ENCODE measurements at places on chromosomes 1 and 21.

DNA sequence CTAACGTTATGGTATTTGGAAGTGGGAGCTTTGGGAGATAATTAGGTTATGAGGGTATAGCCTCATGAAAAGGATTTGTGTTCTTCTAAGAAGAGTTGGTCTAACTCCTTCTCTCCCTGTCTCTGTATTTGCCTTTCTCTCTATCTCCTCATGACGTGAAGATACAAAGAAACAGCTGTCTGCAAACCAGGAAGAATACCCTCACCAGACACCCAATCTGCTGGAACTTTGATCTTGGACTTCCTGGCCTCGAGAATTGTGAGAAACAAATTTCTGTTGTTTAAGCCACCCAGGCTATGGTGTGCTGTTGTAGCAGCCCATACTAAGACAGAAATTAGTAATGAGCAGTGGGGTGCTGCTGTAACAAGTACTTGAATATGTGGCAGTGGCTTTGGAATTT lies 16.1 kb downstream of the C1orf141 start:
- no peak for DNase-seq

- DNase-seq, result no peak
Observed at GRCh38 chr21:32353002-32353711, 39.7 kb downstream of the URB1 start.

GRCh38 chr1:14607295-14607694 lies 8.8 kb downstream of the KAZN start:
- DNase-seq, result no peak

- DNase-seq, result no peak
Observed at GRCh38 chr1:84497631-84498275, 8.4 kb upstream of the SPATA1 start.

DNA sequence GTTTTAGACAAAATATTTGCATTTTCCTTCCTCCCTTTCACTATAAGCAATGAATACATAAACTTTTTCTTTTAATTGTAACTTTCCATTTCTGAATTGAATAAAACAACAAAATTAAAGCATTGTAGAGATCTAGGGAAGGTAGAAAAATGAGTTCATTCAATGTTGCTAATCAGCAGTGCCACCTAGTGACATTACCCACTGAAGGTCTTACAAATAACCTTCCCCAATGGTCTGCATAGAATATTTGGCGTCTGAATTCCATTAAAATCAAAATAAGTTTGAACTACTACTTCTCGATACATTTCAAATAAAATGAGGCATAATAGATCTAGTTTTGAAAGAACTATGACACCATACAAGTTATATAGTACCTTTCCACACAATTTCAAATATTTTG lies 19.6 kb downstream of the FH start:
- no peak for DNase-seq

GRCh38 chr1:110272045-110272444 lies 61.9 kb downstream of the KCNC4 start:
- DNase-seq, result no peak

GRCh38 chr1:117851687-117852086 lies 77.7 kb downstream of the GDAP2 start:
- DNase-seq, result no peak

- DNase-seq, result no peak
Observed at GRCh38 chr1:118659646-118660045, 328.5 kb downstream of the TBX15 start.

GRCh38 chr1:67814121-67814772 lies 19.0 kb downstream of the GNG12 start:
- DNase-seq, result no peak

- no peak for DNase-seq
Observed at GRCh38 chr1:67313934-67314671, 6.4 kb downstream of the IL12RB2 start.

- no peak for DNase-seq
Observed at GRCh38 chr1:22508991-22509390, 54.3 kb upstream of the EPHA8 start.

GRCh38 chr1:197178998-197179397 lies 32.5 kb upstream of the ASPM start:
- DNase-seq, result no peak

- no peak for DNase-seq
Observed at GRCh38 chr1:229001467-229002011, 266.3 kb downstream of the RHOU start.

- DNase-seq, result no peak
Observed at GRCh38 chr1:53366901-53367502, 39.1 kb upstream of the LRP8 start.

- DNase-seq, result no peak
Observed at GRCh38 chr1:231632119-231632518, 5.5 kb downstream of the DISC1 start.

GRCh38 chr1:46503421-46503820 lies 13.8 kb downstream of the DMBX1 start:
- DNase-seq, result no peak

DNA sequence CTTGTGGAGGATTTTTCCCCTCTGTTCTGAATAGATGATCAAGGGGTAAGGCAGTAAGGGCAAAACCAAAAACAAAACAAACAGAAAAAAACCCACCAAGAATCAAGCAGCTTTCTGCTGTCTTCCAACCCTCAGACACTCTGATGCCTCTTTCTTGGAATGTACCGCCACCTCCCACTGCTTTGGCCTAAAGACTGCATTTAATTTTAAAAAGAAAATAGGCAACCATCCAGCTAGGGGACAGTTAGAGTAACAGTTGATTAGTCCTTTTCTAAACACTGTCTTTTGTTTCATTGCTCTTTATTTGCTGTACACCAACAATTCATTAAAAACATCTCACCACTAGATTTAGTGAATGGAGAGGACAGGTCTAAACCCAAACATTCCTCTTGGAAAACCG lies 21.5 kb downstream of the WLS start:
- no peak for DNase-seq

- DNase-seq, result no peak
Observed at GRCh38 chr1:68293609-68294366, 61.5 kb upstream of the WLS start.

DNA sequence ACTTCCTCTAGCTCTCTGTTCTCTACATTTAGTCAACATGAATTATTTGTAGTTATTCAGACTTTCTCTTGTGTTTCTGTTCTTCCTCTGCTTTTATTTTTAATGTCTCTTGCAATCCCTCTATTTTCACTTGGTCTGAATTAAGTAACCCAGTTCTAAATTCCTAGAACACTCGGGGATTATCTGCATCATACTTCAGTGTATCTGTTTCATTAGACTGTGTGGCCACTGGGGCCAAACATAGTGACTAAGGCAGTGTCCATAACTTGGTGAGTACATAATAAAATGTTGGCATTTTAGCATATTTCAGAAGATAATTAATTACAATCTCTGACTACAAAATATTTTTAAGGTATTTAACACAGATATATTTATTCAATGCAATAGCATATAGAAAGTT lies 1087.2 kb upstream of the B3GALT2 start:
- DNase-seq, result no peak

GRCh38 chr21:33451634-33452071 lies 28.1 kb downstream of the TMEM50B start:
- DNase-seq, result no peak

GRCh38 chr1:97647776-97648175 lies 273.1 kb downstream of the DPYD start:
- no peak for DNase-seq

DNA sequence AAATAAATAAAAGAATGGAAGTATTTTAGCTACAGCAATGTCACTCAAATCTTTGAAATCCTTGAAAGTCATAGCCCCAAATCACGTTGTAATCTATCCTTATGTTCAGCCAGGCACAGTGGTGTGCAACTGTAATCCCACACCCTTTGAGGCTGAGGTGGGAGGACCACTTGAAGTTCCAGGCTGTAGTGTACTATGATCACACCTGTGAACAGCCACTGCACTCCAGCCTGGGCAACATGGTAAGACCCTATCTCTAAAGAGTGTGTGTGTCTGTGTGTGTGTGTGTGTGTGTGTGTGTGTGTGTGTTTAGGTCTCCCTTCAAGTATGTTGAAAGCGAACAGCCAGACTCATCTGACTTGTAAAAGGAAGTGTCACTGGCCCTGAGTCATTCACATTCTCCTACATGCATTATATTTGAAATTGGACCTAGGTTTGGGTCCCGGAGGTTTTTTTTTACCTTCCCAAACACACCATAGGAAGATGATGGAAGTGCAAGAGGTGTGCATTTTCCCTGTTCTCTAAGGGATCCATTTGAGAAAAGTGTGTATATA lies 50.1 kb downstream of the ZNF281 start:
- no peak for DNase-seq

- no peak for DNase-seq
Observed at GRCh38 chr1:114011796-114012195, 32.5 kb downstream of the OLFML3 start.

GRCh38 chr1:100769906-100770646 lies 50.5 kb downstream of the VCAM1 start:
- no peak for DNase-seq

DNA sequence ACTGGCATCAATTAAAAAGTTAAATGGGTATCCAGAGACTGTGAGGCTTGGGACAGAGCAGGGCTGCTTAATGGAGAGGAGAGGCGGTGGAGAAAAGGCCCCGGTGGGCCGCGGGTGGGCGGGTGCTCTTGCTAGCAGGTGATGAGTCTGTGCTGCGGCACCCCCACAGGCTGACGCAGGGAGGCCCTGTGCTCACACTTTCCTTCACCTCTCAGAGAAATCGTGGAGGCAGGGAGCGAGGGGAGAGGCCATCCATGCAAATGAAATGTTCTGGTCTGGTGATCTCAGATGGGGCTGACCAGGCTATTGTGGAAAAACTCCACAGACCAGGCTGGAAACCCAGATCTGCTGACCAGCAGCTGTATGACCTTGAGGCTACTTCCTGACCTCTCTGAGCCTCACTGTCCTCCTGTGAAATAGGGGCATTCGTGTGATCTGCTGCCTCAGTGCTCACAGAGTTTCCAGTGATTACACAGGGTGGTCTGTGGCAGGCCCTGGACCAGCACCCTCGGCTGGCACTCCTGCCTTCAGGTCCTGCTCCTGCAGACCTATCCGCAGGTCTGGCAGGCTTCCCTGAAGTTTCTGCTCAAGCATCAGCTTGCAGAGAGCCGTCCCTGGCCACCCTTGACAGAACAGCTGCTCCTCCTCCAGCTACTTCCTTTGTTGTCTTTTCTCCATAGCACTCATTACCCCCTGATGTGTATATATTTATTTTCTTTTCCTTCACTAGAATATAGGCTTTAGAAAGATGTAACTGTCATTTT lies 89.2 kb downstream of the BEND5 start:
- no peak for DNase-seq

GRCh38 chr1:204879351-204879750 lies 8.7 kb downstream of the NFASC start:
- DNase-seq, result no peak

DNA sequence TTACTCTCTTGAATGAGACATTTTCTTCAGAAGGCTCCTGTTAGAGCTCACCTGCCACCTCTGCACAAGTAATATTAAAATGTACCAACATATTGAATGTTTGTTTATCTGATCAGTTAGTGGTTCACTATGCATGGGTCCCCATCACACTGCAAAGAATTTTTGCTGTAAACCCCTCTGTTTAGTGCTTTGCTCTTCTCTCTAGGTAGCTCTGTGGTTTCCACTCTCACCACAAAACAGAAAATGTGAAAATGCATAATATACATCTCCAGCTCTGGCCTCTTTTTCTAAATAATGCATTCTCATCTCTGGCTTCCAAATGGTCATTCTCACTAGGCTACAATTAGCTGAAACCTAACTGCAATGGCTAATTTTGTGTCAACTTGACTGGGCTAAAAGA lies 176.7 kb downstream of the TRIM33 start:
- DNase-seq, result no peak

- DNase-seq, result no peak
Observed at GRCh38 chr21:38474124-38474523, 24.2 kb downstream of the ERG start.

DNA sequence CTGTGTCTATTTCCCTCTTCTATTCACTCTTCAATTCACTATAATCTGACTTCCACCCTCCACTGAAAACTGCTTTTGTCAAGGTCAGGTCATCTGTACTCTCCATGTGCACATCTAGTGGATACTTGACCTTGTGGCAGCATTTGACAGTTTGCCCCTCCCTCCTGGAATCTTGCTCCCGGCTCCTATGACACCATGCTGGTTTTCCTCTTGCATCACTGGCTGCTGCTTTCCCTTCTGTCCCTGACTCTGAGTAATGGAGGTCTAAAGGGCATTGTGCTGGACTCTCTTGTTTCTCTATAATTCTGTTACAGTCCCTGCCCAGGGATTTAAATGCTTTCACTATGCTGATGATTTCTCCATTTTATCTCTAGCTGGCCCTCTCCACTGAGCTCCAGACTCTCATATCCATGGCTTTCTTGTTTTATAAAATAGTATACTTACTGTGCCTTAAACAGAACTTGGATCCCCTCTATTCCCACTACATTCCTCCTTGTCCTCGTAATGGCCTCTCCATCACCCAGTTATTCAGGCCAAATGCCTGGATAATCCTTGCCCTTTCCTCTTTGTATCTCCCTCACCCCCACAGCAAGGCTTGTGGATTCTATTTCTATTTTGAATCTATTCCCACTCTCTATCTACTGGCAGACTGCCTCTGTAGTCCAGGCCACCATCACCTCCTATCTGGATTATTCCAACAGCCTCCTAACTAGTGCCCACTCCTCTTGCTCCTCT lies 36.8 kb upstream of the PODN start:
- no peak for DNase-seq

GRCh38 chr1:201468844-201469644 lies at the start of gene PHLDA3:
TSS of gene PHLDA3 (minus strand) at chr1:201469188. CDS start at chr1:201468786, 402 bp downstream.
- peak; percentile 79 for DNase-seq

GRCh38 chr21:16079830-16080229 lies 350.0 kb downstream of the USP25 start:
- no peak for DNase-seq

- no peak for DNase-seq
Observed at GRCh38 chr1:36900128-36900527, 134.2 kb downstream of the GRIK3 start.

DNA sequence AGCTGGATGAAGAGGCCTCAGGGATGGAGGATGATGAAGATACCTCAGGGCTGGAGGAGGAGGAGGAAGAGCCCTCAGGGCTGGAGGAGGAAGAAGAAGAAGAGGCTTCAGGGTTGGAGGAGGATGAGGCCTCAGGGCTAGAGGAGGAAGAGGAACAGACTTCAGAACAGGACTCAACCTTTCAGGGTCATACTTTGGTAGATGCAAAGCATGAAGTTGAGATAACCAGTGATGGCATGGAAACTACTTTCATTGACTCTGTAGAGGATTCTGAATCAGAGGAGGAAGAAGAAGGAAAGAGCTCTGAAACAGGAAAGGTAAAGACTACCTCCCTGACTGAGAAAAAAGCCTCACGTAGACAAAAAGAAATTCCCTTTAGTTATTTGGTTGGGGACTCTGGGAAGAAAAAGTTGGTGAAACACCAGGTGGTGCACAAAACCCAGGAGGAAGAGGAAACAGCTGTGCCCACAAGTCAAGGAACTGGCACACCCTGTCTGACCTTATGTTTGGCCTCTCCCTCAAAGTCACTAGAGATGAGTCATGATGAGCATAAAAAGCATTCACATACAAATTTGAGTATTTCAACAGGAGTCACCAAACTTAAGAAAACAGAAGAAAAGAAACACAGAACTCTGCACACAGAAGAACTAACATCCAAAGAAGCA lies 15.4 kb downstream of the L1TD1 start:
- DNase-seq, result no peak

All from GM12891 (cell line).